ENCODE measurements at places on chromosomes 3 and 15.

DNA sequence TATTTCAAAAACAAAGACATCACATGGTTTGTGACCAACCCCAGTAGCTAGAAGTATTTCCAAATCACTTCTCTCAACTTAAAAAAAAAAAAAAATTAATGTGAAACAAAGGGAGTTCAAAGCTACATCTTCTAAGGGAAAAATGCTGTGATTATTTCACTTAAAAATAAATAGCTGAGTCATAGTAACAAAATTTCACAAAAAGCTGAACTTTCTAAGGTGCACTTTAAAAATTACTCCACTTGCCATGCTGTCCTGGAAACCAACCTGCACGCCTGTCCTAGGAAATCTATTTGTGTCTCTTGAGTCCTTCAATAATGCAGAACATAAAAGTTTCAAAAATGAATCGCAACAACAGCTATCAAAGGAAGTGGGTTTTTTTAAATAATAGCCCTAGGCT, 1.8 kb downstream of the ACAP2 start:
- DNase-seq: no peak

DNA sequence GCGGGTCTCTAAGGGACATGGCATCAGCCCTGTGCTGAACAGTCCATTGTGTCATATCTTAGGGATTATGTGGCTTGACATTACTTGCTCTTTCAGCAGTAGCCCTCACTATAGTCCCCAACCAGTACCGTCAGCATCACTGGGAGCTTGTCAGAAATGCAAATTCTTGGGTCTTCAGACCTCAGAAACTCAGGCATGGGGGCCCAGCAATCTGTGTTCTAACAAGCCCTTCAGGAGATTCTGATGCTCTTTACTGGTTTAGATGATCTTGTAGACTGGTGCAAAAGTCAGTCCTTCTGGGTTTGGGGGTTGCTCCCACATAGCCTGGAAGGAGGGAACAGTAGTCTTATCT, 39.0 kb upstream of the TRAK1 start:
- DNase-seq: no peak

GRCh38 chr3:59006634-59007517, 42.9 kb downstream of the CFAP20DC start:
- peak; percentile 22 for DNase-seq

DNA sequence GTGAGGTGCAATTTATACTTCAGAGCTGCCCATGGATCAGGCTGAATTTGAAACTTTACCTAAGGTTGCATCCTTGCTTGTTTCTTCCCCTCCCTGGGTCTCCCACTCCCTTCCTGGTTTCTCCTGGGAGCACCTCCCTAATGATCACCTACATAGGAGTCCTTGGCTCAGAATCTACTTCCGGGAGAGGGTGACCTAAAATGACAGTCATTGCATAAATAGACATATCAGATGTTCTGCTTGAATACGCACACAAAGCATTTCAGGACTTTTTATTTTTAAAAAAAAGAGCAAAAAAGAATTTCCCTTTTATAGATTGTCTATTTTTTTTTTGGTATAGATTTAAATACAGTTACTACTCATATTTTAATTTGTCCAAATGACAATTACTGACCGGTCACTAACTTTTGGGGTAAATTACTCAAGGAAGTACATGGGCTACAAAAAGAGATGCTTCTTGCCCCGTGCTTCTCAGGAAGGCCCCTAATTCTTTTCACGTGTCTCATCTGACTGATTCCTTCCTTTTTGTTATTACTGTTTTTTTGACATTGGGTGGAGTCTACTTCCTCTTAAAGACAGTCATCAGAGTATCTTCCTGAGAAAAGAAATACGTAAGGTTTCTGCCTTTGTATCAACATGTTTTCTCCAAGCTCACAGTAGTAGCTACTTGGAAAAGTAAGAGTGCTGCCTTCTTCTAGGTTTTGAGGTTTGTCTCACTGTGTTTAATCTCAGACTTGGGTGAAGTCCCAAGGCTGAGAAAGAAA, 4.9 kb upstream of the MYZAP start:
- DNase-seq: peak; percentile 36

- DNase-seq: no peak
Measured at GRCh38 chr3:116127464-116127863, 317.8 kb downstream of the LSAMP start.

DNA sequence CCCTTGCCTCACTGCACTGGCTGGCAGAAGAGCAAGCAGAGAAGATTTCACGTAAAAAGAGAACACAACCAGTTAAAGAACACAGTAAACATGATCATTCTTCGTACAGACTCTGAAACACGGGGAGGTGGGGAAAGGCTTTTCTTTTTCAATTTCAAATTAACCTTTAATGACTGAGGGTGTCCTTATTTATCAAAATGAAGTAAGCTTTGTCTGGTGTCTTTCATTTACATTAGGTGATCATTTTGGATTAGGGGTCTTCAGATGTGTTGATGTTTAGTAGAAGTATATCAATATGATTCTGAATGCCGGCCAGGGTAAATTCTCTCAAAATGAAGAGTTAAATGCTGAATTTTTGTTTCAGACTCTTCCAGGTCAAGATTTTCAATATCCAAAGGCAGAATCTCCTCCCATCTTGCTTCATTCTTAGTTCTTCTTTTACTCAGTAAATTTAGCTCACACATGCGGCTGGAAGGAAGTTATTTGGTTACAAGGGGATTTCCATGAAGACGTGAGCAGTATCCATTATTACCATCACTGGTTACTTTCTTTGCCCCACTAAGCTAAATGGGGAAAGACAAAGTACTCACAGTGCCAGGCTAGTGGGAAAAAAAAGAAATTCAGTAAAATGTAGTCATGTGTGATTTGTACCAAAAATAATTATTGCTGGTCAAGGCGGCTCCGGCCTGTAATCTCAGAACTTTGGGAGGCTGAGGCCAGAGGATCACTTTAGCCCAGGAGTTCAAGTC, 272.2 kb upstream of the NR2F2 start:
- no peak for DNase-seq

DNA sequence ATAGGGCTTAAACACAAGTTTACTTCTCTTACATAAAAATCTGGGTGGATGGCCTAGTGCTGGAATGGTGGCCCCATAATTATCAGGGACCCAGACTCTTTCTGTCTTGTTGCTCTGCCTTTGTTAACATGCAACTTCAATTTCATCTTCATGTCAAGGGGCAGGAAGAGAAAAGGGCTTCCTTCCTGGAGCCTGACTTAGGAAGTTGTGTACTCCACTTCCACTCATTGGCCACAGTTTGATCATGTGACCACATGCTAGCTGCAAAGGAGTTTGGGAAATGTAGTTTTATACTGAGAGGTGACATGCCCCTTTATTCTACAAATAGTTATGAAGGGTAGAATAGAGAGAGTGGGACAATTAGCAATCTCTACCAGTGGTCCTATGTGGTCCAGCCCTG, 39.3 kb downstream of the RHCG start:
- DNase-seq: peak; percentile 44

DNA sequence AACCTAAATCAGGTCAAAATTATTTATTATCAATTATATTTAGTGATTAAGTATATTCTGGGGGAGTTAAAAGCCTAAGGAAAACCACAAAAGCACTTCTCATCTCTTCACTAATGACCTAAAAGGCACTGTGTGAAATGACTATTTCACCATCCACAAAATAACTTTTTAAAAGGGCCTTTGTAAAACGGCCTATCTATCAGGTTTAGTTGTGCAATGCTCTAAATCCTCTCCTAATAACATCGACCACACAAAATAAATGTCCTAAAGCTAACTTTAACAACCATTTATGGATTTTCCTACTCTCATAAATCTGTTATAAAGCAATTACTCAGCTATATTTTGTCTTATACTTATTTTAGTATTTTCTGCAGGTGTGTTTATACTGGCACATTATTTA, 1066.3 kb downstream of the ROBO1 start:
- DNase-seq: no peak

DNA sequence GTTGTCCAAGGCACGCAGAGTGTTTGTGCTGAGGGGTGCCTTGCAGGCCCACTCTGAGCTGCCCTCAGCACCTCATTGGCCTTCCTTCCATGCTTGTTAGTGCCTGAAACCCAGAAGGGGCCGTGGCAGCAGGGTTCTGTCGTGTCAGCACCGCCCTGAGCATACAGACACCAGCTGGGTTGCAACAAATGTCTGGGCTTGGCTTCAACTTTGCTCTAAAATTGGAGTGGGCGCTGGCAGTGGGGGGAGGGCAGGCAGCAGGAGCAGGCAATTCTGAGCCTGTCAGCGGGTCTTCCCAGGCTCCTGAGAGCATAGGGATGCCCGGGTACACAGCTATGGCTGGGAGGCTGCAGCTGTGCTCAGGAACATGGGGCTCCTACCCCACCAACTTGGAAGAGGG, 464.3 kb downstream of the EPHA3 start:
- no peak for DNase-seq

- DNase-seq: no peak
Measured at GRCh38 chr3:196969660-196970546, 1.3 kb upstream of the PIGZ start.

DNA sequence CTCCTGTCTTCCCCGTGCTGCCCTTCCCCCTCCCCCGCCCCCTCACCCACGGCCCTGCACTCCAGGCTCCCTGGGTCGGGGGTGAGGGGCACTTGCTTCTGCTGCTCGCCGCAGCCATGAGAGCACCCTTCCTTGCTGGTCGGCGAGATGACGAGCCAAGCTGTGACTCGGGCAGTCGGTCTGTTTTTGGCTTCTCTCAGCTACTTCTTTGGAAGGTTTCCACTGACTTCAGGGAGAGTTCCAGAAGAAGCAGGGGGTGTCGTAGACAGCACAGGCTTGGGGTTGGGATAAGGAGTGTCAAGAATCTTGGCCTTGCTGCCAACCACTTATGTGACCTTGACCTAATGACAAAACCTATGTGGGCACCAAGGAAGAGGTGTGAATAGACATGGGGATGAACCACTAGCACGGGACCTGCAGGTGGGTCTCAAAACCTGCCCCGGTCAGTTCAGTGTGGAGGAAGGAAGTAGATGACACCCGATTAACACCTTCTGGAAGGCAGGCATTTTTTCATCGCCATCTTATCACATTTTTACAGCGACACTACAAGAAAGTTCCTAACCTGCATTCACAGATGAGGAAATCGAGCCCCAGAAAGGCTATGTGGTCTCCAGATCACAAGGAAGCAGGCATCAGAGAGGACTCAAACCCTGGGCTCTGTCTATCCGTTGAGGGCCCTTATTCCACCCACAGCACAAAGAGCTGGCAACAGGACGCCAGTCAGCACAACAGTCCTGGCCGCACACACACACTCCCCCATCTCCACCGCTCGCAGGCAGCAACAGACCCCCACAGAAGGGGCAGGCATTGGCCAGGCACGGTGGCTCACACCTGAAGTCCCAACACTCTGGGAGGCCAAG, 120.9 kb downstream of the LIPC start:
- DNase-seq: no peak

- DNase-seq: no peak
Measured at GRCh38 chr3:72231439-72232196, 446.7 kb upstream of the PROK2 start.

- DNase-seq: no peak
Measured at GRCh38 chr3:117603097-117603496, 893.5 kb downstream of the TUSC7 start.

Measured in A172 (cell line).